ENCODE measurements at places on chromosomes 4 and X.

DNA sequence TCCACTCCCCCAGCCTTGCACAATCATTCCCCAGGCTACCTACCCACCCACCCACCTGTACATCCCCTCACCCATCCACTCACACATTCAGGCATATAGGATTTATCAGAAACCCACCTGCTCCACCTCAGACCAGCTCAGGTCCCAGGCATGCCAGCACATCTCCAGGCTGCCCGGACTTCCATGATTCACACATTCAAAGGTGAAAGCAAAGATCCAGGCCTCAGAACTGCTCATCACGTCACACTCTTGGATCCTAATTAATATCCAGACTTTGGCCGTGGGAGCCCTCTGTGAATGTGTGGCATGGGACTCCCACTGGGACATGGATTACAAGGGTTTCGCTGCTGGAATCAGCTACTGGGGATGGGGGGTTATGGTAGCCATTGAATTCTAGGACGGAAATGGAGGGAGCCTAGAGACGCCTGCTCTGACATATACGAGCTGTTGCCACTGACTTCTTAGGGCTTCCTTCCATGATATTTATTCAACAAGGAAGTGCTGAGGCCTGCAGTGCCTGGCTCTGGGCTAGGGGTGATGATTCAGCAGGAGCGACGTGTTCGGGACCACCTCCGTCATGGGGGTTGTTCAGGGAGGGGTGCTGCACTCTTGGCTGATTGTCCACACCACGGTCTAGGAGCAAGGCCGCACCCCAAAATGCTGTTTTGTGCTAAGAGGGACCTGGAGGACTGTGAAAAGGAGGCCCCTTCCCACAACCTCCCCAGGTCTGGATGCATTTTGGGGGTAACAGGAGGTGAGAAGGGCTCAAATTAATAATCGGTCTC lies 56.9 kb upstream of the ADRA2C start:
- DNase-seq = no peak

GRCh38 chrX:13414006-13414647 lies 94.3 kb upstream of the ATXN3L start:
- DNase-seq = no peak

GRCh38 chrX:152070144-152070543 lies 68.2 kb downstream of the MAGEA10 start:
- no peak for DNase-seq

GRCh38 chrX:106932492-106932923 lies 12.3 kb downstream of the CLDN2 start:
- DNase-seq = peak; percentile 25

DNA sequence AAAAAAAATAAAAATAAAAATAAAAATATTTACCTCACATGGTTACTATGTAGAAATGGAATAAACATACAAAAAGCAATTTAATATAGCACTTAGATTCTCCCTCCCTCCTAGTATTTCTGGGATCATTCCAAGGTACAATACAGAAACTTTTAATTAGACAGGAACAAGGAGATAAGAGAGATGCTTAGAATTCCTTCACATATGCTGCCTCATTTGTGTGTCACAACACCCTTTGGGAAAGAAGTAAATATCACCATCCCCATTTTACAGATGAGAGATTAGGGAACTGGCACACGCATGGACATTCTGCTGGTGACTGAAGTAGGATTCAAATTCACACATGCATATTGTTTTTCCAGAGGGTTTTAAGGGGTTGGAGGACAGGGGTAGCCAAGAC lies 164.2 kb downstream of the APBB2 start:
- DNase-seq = no peak

- no peak for DNase-seq
Measured at GRCh38 chrX:78124307-78124706, 15.1 kb downstream of the TAF9B start.

- no peak for DNase-seq
Measured at GRCh38 chr4:102598762-102599374, 97.7 kb downstream of the NFKB1 start.

DNA sequence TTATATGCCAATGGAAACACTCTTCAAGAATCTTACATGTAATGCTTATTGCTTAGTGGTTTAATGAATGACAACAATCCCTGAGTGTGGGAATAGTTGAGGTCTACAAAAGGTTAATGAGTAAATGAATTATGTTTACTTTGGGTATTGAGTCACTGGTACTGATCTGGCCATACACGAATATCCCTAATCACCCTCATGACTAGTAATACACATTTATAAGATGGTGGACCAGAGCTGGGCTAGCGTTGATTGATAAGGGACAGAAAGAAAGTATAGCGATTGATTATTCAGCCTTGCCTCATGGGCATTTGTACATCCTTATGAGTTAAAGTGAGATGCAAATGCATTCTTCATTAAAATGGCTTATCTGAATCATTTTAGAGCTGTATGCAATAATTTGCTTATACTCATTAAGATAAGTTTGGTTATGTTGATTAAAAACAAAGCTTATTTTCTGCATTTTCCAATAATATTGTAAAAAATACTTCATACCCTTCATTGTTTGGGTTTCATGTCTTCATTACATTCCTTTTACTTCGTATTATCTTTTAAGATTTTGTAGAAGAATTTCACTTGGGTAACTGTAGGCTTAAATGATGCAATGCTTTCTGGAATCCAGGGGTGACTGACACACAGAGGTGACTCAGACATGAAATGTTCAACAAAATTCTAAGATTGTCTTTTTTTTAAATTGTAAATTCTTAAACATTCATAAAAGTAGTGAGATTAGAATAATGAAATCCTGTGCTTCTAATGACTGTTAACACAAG lies 47.4 kb downstream of the FGF2 start:
- DNase-seq = no peak

GRCh38 chrX:66164470-66164869 lies 423 bp downstream of the HEPH start:
- no peak for DNase-seq

- no peak for DNase-seq
Measured at GRCh38 chr4:68175562-68176155, 46.0 kb upstream of the TMPRSS11F start.

GRCh38 chrX:115364670-115365069 lies 75.2 kb downstream of the LUZP4 start:
- no peak for DNase-seq

GRCh38 chrX:108453841-108454240 lies 14.2 kb downstream of the COL4A5 start:
- no peak for DNase-seq

- DNase-seq = no peak
Measured at GRCh38 chr4:32658019-32658418, 1937.8 kb downstream of the PCDH7 start.

- no peak for DNase-seq
Measured at GRCh38 chr4:34566091-34566490, 1678.2 kb downstream of the ARAP2 start.

GRCh38 chr4:151574968-151575367 lies 166.0 kb downstream of the FHIP1A start:
- DNase-seq = no peak

GRCh38 chr4:20895988-20896387 lies 195.7 kb downstream of the PACRGL start:
- DNase-seq = no peak

DNA sequence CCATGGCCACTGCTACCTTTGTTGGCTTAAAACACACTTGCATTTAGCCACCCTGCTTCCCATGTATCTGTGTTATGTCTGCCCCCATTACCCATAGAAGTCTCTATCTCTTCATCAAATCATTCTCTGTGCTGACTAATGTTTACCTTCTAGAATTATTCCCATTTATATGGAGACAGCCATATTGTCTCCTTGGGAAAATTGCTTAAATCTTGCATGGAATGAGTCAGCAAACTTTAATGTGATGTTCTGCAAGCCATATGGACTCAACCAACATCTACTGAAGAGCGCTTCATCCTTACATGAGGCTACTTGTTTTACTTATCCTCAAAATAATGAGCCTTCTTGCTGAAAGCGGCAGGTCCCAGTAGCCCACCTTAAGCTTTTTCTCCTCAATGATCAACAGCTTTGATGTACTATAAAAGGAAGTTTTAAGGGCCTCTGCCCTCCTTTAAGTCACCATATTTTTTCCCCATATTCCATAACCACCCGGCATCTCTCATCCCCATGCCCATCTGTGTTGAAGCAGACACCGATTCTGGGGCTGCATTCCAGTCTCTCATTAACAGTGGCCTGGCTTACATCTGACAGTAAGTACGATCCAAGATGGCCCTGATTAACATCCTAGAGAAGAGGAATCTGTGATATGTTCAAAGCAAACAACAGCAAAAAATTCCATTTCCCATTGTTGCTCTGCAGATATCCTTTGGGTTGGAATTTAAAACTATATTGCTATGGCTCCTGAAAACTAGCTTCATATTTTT lies 130.4 kb downstream of the ARHGAP6 start:
- no peak for DNase-seq

DNA sequence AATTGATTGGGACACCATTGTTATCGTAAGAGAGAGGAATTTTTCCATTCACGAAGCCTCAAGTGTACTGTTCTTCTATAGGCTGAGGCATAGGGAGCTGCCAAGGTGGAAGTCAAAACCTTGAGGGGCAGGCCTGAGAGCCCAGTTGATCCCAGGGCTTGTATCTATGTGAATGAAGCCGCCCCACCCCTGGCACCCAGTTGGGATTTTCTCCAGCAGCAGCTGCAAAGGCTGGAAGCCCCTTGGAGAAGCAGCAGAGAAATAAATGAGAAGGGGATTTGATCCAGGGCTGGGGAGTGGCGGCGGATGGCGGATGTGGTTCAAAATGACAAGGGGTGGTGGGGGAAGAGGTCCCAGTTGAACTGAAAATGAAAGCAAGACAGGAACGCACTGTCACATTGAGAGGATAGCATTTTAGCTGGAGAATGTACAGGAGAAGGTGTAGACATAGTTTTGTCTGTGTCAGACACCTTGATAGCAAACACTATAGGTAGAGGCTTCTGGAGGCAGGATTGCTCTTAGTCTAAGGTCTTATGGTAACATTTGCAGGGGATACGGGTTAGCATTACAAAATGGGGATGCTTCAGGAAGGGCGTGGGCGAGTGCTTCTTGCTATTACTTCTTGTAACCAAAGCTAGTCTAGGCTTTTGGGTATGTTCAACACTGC lies 32.6 kb downstream of the DOCK11 start:
- DNase-seq = no peak

GRCh38 chr4:112312610-112313239 lies 15.6 kb downstream of the ALPK1 start:
- DNase-seq = no peak

DNA sequence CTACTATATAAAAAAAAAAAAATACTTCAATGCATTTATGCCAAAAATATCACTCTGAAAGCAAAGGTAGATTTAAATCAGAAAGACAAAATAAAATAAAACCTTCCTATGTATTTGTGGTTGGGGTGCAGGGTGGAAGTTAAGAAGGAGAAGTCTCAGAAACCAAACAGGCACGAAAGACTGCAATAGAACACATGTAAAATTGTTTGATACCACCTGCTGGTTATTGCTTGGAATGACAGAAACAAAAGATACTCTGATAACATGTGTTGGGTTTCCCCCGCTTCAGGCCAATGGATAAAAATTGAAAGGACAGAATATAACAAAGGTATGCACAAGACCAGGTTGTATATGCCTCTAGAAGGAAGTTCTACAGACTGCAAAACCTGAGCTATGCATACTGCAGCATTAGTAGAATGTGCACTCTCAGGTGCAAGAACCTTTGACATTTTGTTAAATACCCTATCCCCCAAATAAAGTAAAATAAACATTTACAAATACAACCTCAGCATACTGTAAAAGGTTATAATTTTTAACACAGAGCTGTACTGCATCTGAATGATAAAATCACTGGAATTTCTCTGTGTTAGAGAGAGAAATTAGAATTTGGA lies 118.8 kb downstream of the GABRA2 start:
- no peak for DNase-seq

Measured in stomach (tissue), 19 donors.